ENCODE measurements at places on chromosomes 7 and 10.

GRCh38 chr7:36215457-36215765, 62.4 kb downstream of the EEPD1 start:
- DNase-seq, result no peak

DNA sequence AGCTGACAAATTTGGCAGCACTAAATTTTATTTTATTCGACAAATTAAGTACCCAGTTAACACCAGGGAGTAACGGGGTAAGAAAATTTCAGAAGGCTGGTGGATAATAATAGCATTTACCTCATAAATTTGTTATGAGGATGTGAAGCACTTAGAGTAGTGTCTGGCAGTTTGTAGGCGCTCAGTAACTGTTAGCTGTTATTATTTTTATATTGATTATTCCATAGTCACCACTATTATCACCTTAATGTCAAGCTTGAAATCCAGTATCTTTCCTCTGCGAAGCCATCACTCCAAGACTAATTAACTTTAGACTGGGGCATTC, 563 bp upstream of the COA1 start:
- no peak for DNase-seq

DNA sequence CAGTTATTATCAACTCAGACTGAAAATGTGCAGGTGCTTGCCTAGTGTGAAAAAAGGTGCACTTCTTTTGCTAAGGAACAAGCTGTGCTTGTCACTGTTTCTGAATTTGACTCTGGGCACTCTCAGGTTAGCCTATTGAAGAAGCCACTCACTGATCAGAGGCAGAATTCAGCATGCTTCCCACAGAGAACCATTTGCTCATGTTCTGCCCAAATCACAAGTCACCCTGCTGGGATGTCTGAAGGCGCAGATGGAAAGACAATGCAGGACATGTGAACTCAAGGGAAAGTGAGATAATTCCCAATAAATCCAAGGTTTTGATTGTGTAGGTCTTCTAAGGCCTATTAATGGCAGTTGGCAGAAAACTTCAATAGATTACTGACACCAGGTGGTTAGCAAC, 47.8 kb upstream of the CSTF2T start:
- DNase-seq, result no peak

- no peak for DNase-seq
Observed at GRCh38 chr10:78173360-78174015, 139.8 kb downstream of the RPS24 start.

GRCh38 chr10:14660831-14661230, 113.9 kb downstream of the FAM107B start:
- DNase-seq, result no peak

GRCh38 chr7:130351791-130352090, 7.1 kb downstream of the CPA5 start:
- no peak for DNase-seq

DNA sequence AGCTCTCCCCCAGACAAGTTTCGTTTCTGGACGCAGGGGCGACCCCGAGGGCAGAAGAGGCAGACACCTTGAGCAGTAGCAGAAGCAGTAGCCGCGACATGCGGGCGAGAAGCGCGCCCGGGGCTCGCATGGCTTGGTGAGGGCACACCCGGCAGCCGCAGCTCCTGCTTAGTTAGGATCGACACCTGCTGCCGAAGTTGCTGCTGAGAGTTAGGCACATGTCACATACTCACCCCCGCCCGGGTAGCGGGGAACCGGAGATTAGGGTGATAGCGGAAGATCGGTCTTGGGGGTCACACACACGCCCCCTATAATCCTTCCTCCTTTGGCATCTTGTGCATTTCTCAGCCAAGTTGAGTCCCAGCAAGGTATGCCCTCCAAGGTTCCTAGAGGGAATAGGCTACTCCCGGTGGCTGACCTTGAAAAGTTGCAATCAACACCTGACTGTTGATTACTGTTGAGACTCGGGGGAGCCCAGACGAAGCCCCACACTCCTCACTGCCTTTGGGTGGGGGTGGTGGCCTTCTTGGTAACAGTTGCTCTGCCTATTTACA, 668 bp downstream of the GPR37 start:
- no peak for DNase-seq

DNA sequence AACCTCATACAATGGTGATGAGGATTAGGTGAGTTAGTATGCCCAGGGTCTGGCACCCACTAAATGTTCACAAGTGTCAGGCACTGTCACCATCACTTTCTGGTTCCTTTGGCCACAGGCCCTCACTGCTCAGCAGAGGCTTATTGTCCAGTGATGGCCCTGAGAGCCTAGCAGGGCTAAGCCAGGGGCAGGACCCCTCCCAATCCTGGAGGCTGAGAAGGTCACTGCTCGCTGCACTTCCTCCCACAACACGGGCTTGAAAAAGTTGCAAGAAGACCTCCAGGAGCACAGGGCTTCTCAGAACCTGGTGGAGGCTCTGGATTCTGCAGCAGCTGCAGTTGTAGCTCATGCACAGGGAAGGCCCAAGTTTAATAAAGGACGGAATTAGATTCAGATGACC, 48.1 kb downstream of the DRGX start:
- DNase-seq, result no peak

DNA sequence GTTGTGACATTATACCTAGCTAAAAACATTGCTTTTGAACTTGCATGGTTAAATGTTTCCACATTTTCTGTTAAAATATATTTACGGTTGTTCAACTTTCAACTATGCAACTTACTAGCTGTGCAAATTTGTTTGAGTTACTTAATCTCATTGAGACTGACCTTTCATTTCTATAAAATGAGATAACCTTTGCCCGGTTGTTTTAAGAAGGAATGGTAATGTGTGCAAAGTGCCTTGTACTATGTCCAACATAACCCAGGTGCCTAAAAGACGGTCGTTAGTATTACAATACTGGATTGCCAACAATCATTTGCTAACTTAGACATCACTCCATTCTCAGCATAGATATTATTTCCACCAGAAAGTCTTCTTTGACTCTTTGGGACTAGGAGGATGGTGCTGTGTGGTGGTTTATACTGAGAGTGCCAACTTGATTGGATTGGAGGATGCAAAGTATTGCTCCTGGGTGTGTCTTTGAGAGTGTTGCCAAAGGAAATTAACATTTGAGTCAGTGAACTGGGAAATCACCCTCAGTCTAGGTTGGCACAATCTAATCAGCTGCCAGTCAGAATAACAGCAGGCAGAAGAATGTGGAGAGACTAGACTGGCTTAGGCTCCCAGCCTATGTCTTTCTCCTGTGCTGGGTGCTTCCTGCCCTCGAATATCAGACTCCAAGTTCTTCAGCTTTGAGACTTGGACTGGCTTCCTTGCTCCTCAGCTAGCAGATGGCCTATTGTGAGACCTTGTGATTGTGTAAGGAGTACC, 85.2 kb upstream of the PDSS1 start:
- no peak for DNase-seq

GRCh38 chr10:75774783-75775490, 343.5 kb downstream of the LRMDA start:
- no peak for DNase-seq

DNA sequence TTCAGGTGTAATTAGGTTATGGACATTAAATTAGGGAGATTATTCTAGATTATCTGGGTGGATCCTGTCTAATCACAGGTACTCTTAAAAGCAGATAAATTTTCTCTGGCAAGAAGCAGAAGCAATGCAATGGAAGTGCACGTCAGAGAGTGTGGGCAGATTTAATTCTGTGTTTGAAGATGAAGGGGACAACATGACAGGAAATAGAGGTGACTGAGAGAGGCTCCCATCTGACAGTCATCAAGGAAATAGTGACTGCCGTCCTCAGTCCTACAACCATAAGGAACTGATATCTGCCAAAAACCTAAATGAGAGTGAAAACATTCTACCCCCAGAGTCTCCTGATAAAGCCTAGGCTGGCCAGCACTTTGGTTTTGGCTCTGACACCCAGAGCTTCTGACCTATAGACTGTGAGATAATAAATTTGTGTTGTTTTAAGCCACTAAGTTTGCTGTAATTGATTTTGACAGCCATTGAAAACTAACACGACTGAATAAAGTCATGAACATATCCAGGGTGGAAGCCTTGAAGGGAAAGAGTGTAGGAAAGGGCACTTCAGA, 30.5 kb upstream of the DDX50 start:
- no peak for DNase-seq

GRCh38 chr7:49483142-49483541, 290.3 kb upstream of the VWC2 start:
- DNase-seq, result no peak

DNA sequence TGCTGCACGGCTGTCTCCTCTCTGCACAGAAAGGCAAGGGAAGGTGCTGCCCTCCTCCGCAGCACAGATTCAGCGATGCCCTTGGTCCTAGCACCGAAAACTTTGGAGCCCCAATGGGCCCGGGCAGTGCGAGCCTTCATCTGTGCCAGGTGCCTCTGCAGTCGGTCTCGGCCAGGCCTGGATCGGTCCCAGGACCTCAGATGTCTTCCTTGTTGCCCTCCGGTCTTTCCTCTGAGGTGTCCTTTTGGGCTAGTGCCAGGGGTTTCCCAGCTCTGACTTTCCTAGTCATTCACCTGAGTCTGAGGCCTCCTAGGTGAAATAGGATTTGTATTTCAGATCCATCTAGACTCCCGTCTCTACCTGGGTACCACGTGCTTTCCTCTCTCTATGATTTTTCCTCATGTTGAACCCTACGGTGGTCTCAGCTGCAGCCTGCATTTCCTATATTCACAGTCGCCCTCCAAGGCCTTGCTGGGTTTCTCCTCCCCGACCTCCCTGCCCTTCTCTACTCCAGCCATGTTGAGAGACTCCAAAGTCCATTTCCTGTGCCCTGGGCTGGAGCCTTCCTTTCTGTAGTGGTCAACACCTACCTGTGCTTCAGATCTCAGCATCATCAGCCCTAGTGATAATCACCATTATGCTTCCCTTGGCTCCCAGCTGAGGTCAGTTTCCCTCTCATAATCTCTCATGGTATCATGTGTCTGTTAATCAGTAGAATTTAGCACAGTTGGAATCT, 92.0 kb upstream of the PRSS58 start:
- no peak for DNase-seq

- DNase-seq, result no peak
Observed at GRCh38 chr7:158034571-158034970, 553.1 kb downstream of the PTPRN2 start.

DNA sequence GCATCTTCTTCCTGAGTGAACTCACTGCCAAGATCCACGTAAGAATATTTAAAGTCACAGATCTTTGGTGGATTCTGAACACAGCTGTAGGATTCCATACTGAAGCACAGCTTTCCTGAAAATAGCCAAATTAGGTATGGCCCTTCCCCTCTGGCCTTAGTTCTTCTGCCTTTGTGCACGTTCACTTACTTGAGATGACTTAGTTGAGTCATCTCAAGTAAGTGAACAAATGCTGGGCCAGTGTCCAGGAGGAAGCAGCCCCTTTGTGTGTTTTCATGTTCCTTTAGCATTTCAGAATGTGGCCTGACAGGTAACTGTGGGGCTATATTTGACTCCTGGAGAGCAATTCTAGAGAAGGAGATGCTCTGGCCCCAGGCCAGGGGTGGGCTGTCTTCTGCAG, 51.5 kb downstream of the CCNY start:
- DNase-seq, result no peak

- no peak for DNase-seq
Observed at GRCh38 chr7:30805081-30805691, 34.0 kb downstream of the MINDY4 start.

DNA sequence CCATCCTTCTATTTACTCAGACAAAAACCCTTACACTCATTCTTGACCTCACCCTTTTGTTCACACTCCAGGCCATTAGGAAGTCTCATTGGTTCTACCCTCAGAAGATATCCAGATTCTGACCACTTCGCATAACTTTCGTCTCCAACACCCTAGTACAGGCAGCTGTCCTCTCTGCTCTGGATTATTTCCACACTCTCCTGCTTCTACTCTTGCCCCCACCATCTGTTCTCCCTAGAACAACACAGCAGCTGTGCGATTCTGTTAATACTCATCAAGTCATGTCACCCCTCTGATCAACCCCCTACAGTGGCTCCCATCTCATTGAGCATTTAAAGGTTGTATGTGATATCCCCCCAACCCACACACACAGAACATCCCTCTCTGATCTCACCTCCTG, 15.5 kb upstream of the TRIL start:
- no peak for DNase-seq

DNA sequence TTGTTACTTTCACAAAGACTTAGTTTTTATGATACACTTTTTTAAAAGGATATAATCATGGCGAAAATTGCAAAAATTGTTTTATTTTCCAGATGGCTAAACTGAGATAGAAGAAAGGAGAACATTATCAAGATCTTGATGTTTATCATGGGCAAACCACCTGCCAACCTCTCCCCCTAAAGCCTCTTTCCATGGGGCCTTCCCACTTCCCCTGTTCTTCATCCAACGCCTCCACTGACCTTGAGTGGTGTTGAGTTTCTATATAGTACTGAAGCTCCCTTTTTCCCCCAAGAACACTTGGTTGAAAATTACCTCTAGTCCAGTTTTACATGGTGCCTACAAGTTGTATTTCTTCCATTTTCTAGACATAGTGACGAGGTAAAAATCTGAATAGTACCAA, 5.0 kb downstream of the CREB3L2 start:
- DNase-seq, result no peak

DNA sequence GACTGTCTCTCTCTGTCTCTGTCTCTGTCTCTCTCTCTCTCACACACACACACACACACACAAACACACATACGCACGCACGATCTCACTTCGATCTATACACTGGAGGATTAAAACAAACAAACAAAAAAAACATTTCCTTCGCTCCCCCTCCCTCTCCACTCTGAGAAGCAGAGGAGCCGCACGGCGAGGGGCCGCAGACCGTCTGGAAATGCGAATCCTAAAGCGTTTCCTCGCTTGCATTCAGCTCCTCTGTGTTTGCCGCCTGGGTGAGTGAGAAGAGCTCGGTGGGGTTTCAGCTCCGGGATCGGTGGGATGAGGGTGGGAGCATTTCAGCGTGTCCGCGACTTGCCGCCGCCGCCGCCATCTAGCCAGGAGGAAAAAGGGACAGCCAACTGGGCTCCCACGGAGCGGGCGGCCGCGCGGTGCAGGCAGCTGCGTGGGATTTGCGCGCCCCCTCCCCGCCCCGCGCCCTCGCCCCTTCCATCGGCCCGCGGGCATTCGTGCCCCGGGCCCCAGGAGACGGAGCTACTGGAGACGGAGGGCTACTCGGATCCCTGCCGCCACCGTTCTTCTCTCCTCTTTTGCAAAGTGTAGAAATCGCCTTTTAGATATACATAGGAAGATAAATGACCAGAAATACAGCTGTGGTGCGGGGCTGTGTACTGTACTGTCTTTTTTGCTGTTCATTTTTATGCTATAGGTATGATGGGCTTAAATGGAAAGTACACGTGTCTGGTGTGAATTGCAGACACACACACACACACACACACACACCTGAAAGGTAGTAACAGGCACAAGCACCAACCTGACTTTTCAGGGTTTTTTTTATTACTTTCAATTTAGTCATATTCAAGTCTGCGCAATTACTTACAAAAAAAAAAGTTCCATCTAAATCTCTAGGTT, 581 bp downstream of the PTPRZ1 start:
- DNase-seq, result no peak

DNA sequence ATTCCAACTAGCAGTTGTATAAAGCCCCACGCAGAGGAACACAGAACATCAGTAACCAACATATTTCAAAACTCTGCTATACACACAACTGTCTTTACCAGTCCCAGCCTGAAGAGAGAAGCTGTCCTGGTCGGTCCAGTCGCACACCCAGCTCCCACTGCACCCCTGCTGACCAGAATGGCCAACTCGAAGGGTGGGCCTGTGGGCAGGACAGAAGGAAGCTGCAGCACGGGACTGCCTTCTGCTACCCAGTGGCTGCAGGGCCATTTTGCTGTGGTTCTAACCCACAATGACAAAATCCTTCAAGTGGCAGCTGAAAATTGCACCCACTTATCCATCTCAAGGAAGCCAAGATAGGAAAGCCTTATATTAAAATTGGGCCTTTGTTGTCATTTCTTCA, 48.2 kb downstream of the GSDME start:
- no peak for DNase-seq
